Calu3 (cell line): ENCODE measurements at places on chromosomes 6 and 20. TPM values are rescaled to one million over a fixed set of nuclear protein-coding genes. Genes with fewer than 3 reads are reported as not detected.

GRCh38 chr6:105833959-105834947 lies 251.9 kb upstream of the PRDM1 start:
- no peaks in the 10 kb centered on the region for H3K36me3 ChIP-seq
- H3K27me3 ChIP-seq = no peaks in the 10 kb centered on the region
- H3K27ac ChIP-seq = no peak overlapping the region
- DNase-seq = no peak
- H3K4me1 ChIP-seq = no peaks in the 10 kb centered on the region
- H3K4me3 ChIP-seq = no peak overlapping the region

GRCh38 chr20:32226391-32226790 lies 18.7 kb downstream of the POFUT1 start:
- H3K36me3 ChIP-seq = peaks cover 36% of the 10 kb centered on the region
- H3K4me3 ChIP-seq = no peak overlapping the region
- DNase-seq = no peak

GRCh38 chr20:18879262-18879661 lies 65.7 kb downstream of the SCP2D1 start:
- peak overlapping the region; percentile 70 for H3K27ac ChIP-seq
- no peak overlapping the region for H3K4me3 ChIP-seq
- DNase-seq = peak; percentile 14
- H3K4me1 ChIP-seq = no peaks in the 10 kb centered on the region

- H3K4me3 ChIP-seq = no peak overlapping the region
- no peaks in the 10 kb centered on the region for H3K36me3 ChIP-seq
- DNase-seq = no peak
- no peaks in the 10 kb centered on the region for H3K4me1 ChIP-seq
- peaks cover 47% of the 10 kb centered on the region for H3K27me3 ChIP-seq
- H3K27ac ChIP-seq = no peak overlapping the region
Measured at GRCh38 chr6:41437604-41438003, 102.2 kb downstream of the NCR2 start.

DNA sequence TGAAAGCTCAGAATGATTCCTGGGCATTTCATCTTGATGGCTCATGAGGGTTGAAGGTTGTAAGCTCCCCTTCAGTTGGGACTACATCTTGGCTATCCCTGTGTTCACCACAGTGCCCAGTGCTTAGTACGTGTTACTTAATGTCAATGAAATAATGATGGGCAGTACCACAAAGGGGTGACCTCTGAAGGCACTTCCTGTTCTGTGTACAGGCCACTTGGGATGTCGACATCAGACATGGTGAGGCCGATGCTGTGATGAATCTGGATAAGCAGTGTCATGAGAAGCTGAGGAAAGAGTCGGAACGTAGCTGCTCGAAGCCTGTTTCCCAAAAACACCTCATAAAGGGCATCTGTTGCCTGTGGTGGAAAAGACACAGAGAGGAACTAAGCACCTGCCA lies 27.6 kb upstream of the RBL1 start:
- H3K36me3 ChIP-seq = no peaks in the 10 kb centered on the region
- no peaks in the 10 kb centered on the region for H3K4me1 ChIP-seq
- DNase-seq = no peak

GRCh38 chr6:7311917-7312615 lies 933 bp downstream of the SSR1 start:
- H3K4me1 ChIP-seq = no peaks in the 10 kb centered on the region
- peaks cover 40% of the 10 kb centered on the region for H3K36me3 ChIP-seq
- peak overlapping the region; percentile 91 for H3K4me3 ChIP-seq
- no peaks in the 10 kb centered on the region for H3K27me3 ChIP-seq
- DNase-seq = no peak
- H3K27ac ChIP-seq = peak overlapping the region; percentile 99

- H3K4me1 ChIP-seq = no peaks in the 10 kb centered on the region
- H3K27me3 ChIP-seq = no peaks in the 10 kb centered on the region
- H3K36me3 ChIP-seq = no peaks in the 10 kb centered on the region
- no peak overlapping the region for H3K4me3 ChIP-seq
Measured at GRCh38 chr6:75550544-75551167, 51.0 kb upstream of the SENP6 start.

DNA sequence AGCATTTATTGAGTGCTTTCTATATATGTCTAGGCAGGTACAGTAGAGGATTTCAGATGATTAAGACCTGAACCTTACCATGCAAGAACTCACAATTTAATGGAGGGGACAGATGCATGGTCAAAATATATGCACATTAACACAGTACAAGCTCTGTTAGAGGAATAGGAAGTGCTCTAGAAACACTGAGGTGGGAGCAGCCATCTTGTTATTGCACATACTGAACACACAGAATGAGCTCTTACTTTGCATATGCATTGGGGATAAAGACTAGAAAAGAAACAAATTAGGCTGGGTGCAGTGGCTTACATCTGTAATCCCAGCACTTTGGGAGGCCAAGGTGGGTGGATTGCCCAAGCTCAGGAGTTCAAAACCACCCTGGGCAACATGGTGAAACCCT lies 438.3 kb downstream of the UTRN start:
- H3K4me3 ChIP-seq = no peak overlapping the region
- H3K36me3 ChIP-seq = peaks cover 6% of the 10 kb centered on the region
- DNase-seq = no peak
- no peaks in the 10 kb centered on the region for H3K4me1 ChIP-seq

- DNase-seq = no peak
- peaks cover 9% of the 10 kb centered on the region for H3K4me1 ChIP-seq
- no peak overlapping the region for H3K4me3 ChIP-seq
- H3K36me3 ChIP-seq = peaks cover 10% of the 10 kb centered on the region
- no peak overlapping the region for H3K27ac ChIP-seq
- H3K27me3 ChIP-seq = no peaks in the 10 kb centered on the region
Measured at GRCh38 chr6:128525406-128525805, 5.0 kb upstream of the PTPRK start.

DNA sequence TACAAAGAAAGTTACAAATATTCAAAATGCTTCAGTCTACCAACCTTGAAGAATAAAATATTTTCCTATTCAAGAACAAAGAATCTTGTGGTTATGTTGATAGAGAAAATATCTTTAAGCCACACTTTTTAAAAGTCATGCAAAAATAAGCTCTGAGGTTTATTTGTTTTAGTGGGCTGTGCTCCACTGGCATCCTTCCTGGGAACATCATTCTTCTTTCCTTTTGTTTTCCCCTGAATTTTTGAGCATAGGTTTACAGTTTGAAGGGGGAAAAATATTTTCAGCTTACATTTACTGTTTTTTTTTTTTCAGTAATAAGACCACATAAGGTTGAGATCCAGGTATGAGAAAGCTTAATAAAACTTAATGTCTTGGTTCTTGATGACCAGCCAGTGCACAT lies 72.0 kb upstream of the BACH2 start:
- H3K36me3 ChIP-seq = no peaks in the 10 kb centered on the region
- H3K27me3 ChIP-seq = no peaks in the 10 kb centered on the region
- H3K4me1 ChIP-seq = peaks cover 14% of the 10 kb centered on the region
- peak overlapping the region; percentile 64 for H3K27ac ChIP-seq
- no peak for DNase-seq

CGA gene
- not detected in 2 replicates for total RNA-seq

MLN gene
- total RNA-seq = not detected in 2 replicates
